Stimulated activated CD4-positive, alpha-beta T cell treated with anti-CD3 and anti-CD28 coated beads, Interleukin-15, amount 100 ng/mL, for 48 hours (primary cell): ENCODE measurements at places on chromosomes 2 and 18.

GRCh38 chr18:74540652-74541421, 6.5 kb downstream of the CNDP1 start:
- no peak for DNase-seq

GRCh38 chr2:37323781-37324535, 675 bp downstream of the PRKD3 start:
- no peak for DNase-seq

DNA sequence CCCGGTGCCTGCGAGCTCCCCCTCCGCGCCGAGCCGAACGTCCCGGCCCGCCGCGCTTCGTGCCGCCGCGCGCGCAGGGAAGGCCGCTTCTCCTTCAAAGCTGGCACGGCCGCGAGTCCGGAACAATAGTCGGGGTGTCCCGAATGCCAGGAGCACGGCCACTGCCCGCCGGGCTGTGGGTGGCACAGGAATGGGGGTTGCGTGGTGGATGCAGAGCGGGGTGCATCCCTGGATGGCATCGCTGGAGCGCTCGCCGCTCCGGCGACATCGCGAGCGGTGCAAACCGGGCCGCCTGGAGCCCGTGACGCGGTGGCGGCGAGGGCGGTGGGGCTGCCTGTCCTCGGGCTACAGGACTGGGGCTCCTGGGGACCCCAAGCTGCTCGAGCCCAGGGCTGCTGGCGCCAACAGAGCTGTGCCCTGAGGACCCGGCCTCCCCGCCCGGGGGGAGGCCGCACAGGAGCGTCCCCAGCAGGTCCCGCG, 1.1 kb upstream of the SATB2 start:
- no peak for DNase-seq

GRCh38 chr2:134365356-134365755, 111.5 kb downstream of the MGAT5 start:
- no peak for DNase-seq

GRCh38 chr2:170562928-170563327, 152.2 kb upstream of the SP5 start:
- no peak for DNase-seq

DNA sequence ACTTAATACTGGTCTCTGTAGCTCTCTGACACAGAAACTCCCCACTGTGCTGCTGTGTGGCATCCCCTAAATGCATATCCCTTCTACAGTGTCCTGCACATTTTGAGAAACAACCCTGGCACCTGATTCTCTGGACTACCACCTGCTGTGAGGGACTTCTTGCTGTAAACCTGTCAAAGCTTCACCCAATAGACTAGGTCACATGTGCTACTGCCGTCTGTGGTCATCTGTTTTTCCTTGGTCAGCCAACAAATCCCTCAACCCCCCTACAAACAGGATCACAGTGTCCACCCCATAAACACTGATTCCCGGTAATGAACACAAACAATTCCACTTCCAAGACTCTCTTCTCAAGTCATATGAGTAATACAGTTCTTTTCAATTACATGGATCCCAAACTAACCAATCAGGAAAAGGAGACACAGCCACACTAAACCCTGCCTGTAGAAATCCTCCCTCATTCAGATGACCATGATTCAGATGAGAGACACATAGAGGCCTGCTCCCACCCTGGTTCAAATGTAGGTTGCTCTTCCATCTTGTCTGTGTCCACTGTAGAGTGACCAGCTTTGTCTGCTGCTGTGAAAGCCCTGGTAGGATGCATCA, 1157.4 kb downstream of the RPIA start:
- no peak for DNase-seq

GRCh38 chr2:236809716-236810115, 240.1 kb downstream of the ACKR3 start:
- no peak for DNase-seq

DNA sequence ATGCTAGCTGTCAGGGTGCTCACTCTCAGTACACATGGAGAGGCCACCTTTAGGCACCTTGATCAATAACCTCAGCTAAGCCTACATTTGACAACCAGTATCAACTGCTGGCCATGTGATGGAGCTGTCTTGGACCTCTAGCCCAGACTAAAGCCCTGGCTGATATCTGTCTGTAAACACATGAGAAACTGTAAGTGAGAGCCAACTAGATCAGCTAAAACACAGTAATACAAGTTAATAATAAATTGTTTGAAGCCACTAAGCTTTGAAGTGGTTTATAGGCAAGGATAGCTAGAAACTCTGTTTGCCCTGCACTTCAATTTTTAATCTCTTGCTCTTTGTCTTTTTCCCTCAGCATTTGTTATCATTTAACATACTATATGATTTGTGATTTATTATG, 407.1 kb downstream of the SPAG16 start:
- no peak for DNase-seq
